NCI-H460 (cell line): ENCODE measurements at places on chromosomes 7 and 10. TPM values are rescaled to one million over a fixed set of nuclear protein-coding genes. Genes with fewer than 3 reads are reported as not detected.

WNT16 gene
- not detected in 2 replicates for total RNA-seq

MMD2 gene
- not detected in 2 replicates for total RNA-seq

VOPP1 gene
- 10.4 and 13.3 TPM in 2 replicates for total RNA-seq

GRCh38 chr10:29346296-29347001 is 57.6 kb downstream of the LYZL1 start:
- DNase-seq: no peak

GRCh38 chr10:51233337-51234100 is 159.2 kb downstream of the PRKG1 start:
- no peak for DNase-seq

DNA sequence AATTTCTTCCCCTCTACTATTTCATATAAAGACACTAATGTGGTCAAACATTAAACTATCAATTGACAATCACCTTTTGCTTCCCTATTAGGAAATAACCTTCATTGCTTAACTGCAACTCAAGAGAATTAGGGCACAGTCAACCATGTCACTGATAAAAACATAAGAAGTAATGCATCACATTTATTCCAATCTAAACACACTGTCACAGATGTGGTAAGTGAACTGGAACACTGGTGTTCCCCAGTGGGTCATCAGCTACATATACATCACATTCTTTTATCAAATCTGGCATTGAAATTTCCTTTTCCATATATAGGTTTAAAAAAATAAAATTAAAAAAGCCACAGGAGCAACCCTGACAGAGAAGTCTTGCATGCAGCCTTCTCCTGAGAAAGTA is 3.7 kb downstream of the TRIL start:
- no peak for DNase-seq
